NCI-H2081 treated with DMSO at 0.1 percent for 48 hours (cell line): ENCODE measurements at places on chromosomes 2 and 18.

DNA sequence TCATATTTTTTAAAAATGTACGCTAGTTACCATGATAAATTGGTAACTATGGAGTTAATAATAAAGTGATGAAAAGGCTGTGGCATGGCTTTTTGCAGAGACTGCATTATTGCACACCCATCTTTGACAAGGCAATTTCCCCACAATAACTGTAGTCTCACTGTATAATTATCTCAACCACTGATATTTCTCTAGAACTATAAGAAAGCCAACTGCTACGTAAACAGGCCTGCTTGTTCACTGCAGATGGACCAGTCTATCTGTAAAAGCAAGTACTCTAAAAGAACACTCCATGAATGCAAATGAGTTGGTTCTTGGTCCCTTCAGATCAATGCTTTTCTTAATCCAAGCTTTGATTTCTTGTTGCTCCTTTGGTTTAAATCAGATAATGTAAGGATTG, 218.7 kb downstream of the RBM43 start:
- DNase-seq, result no peak

GRCh38 chr2:9596621-9597311, 34.0 kb downstream of the YWHAQ start:
- no peak for DNase-seq

- peak; percentile 22 for DNase-seq
Observed at GRCh38 chr18:43620936-43621335, 343.6 kb upstream of the SYT4 start.

DNA sequence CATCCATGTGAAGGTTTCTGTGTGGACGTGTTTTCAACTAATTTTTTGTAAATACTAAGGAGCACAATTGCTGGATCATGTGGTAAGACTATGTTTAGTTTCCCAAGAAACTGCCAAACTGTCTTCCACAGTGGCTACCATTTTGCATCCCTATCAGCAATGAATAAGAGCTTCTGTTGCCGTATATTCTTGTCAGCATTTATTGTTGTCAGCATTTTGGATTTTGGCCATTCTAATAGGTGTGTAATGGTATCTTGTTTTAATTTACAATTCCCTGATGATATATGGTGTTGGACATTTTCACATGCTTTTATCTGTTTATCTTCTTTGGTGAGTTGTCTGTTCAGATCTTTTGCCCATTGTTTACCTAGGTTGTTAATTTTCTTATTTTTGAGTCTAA, 34.5 kb downstream of the SCRN3 start:
- no peak for DNase-seq

- DNase-seq, result no peak
Observed at GRCh38 chr18:23260926-23261590, 125.8 kb downstream of the CABLES1 start.

DNA sequence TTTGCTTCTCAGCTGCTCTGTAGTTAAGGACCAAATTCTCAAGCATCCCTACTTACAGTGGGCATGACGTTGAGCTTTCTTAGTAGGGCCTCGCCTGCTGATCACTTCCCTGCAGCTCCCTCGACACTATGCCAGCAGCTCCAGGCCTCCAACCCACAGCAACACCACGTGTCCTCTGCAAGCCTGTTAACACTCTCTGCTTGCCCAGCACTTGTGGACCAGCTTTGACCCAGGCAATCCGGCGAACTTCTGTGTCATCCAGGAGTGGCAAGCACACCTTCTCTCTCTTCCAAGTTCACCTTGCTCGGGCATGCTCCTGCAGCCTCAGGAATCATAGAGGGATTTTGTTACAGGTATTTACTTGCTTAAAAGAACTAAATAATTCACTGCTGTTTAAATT, 138.6 kb upstream of the FHL2 start:
- no peak for DNase-seq

- DNase-seq, result no peak
Observed at GRCh38 chr2:230669386-230669950, 43.2 kb upstream of the CAB39 start.

- no peak for DNase-seq
Observed at GRCh38 chr18:75531212-75531850, 103.8 kb upstream of the SMIM21 start.

GRCh38 chr2:149281441-149281840, 48.9 kb upstream of the LYPD6 start:
- DNase-seq, result no peak

DNA sequence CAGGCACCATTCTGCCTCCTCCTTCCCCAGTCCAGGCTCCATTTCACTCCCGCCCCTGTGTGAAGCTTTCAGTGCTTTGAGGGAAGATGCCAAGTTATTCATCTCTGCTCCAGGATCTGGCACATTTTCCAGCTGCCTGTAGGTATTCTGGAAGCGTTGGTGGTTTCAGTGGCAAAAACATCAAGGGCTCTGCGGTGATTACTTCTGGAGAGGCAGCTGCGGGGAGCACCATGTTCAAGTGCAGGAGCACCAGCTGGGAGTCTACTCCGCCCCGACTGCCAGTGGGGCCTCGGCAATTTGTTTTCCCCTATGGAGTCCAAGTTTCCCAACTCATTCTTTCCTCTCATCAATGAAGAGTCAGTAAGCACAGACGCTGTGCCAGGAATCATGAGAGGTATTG, 211.7 kb downstream of the CLIP4 start:
- no peak for DNase-seq

DNA sequence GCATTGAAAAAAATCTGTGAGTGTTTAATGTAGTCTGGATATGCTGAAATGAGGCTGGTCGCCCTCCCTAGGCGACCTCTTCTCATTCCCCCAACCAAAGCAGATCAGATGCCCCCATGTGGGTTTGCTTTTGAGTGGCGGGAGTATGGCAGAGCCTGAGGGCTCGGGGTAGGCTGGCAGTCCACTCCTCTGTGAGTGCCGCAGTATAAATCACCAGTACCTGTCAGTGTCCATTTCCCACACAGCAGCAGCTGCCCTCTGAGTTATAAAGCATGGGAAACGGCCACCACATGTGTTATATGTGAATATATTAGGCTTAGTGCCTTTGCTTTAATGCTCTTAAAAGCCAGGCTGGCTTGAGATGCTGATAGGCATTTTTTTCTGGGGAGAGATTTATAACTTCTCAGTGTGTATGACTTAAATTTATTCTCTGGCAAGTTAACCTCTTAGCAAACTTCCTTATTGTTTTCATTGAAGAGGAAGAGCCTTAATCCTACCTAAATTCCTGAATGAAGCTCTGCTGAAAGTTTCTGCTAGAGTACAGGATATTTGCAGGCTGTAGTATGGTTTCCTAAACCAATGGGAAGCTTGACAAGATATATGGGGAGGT, 3.8 kb downstream of the DCC start:
- no peak for DNase-seq

GRCh38 chr2:66346231-66346664, 88.7 kb upstream of the MEIS1 start:
- no peak for DNase-seq

DNA sequence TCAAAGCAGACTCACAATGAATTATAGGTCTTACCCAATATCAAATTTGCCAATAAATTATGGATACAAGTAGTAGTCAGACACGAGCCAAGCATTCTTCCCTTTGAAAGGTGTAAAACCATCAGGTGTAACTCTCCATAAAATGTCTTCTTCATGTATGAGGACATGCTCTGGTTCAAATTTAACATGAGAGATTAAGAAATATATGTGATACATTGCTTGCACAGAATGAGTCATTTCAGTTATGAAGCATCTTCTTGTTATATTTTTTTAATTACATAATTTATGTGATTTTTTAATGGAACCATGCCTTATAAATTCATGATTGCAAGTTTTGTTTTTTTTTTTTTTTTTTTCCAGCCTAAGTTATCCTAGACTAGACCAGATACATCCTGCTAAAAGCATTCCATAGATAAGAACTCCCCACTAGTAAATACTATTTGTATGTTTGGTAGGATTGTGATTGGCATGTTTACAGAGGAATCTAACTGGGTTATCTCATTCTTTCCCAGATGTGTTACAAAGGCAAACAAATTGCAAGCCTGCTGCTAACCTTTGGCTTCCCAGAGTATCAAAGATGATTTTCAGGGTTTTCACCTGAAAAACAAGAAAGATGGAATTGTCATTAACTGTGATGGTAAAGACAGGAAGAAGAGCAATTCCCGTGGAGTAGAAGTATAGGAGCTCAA, 621.9 kb downstream of the XIRP2 start:
- no peak for DNase-seq

DNA sequence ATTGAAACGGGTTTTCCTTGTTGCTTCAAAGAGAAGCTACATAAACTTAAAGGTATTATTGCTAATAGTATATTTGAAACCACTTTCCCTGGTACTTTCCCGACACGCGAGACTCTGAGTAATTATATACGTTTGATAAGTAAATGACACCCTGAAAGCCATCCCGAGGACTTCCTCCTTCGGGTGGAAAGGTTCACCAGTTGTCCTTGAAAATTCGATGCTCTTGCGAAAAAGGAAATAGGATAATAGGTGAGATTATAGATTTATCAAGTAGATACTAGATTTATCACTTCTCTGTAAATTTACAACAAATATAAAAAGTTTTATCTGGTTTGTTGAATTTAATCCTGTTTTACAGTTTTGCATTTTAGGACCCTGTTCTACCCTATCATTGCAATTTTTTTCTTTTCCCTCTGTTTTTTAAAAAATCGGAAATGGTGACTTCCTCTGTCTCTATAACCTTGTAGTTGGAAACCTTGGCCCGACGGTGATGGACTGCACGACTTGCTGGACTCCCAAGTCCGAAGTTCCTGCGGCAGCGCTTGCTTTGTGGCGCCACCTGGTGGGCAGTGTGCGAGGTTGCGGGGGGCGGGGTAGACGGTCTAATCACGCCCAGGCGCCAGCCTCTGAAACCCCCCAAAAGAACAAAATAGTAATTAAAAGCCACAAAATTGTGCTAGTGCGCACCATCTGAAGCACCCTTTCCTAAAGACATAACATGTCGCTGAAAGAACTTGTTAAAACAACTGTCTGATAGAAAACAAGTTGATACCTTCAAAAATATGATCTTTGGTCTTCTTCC, 972 bp upstream of the DLX2 start:
- DNase-seq, result peak; percentile 36

GRCh38 chr2:151840216-151841046, 12.2 kb upstream of the ARL5A start:
- DNase-seq, result no peak

DNA sequence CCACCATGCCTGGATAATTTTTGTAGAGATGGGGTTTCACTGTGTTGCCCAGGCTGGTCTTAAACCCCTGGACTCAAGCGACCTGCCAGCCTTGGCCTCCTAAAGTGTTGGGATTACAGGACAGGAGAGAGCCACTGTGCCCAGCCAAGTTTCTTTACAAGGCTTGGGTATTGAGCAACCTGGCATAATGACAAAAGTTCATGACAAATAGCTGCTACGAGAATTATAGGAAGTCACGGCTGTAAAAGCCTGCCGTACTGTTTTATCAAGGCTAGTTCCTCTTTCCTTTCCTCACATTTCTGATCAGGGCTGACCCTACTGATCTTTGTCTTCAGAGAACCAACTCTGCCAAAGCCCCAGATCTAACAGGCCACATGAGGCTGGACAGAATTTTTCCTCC, 490.4 kb upstream of the SPRED2 start:
- no peak for DNase-seq

DNA sequence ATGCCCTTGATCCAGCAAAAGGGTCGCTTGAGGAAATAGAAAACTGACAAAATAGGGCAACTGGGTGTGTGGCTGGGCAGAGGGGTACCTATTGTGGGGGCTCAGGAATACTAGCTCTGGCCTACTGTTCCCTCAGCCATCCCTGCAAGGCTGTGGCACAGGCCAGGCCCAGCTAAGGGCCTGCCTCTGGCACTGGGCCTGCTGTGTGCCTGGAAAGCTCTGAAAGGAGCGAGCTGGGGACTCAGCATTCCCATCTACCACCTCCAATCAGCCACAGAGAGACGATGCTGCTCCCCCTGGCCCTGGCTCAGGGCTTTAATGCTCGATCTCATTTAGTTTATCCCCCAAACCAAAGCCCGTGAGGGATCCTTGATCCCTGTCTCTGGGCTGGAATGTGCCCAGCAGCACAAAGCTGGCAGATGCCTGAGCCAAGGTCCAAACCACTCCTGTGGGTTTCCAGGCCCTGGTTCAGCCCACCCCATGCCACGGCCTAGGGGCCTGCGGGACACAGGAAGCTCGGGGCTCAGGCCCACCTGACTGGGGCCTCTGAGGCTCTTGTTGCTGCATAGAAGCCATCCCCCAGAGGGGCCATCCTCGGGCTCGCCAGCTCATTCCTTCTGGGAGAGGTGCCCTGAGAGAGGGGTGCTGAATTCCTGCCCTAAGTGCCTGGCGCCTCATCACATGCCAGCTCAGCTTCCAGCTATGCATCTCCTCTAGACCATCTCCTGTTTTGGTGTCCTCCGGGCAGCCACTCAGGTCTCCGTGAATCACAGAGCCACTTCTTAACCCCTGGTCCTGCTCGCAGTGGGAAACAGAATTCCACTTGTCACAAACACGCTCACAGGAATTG, 43.0 kb upstream of the KCNF1 start:
- no peak for DNase-seq

DNA sequence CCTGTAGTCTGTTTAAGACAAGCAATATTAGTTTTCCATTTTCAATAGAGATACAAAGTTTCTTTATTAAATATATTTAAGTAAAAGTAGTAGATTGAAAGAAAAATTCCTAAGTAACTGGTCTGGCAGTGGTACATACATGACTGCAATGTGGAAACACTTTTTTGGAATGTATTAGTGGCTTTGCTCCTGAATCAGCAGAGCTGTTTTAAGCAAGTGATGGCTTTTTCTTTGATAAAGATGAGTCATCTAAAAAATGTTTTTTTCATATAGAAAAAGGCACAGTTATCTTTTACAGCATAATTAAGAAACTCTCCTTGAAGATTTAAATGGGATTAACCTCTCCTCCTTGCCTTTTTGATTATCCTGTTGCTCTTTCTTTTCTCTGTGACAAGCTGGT, 34.9 kb downstream of the KDM3A start:
- no peak for DNase-seq

DNA sequence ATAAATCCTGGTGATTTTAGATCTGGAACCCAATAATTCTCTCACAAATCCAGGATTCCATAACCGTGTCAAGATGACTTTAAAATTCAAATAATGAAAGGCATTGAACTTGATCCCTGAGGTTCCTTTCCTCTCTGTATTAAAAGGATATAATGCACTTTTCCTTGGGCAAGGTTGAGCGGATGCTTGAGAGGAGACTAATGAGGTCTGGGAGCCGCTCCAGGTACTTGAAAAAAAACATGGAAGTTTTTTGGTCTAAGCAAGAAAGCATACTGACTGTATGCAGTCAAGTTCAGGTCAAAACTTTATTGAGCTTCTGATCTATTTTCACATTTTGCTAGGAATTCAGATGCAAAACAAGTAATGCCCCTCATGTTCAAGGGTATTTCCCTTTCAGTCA, 318.5 kb downstream of the RAD51AP2 start:
- no peak for DNase-seq
